ENCODE measurements at places on chromosomes 12 and 14.

DNA sequence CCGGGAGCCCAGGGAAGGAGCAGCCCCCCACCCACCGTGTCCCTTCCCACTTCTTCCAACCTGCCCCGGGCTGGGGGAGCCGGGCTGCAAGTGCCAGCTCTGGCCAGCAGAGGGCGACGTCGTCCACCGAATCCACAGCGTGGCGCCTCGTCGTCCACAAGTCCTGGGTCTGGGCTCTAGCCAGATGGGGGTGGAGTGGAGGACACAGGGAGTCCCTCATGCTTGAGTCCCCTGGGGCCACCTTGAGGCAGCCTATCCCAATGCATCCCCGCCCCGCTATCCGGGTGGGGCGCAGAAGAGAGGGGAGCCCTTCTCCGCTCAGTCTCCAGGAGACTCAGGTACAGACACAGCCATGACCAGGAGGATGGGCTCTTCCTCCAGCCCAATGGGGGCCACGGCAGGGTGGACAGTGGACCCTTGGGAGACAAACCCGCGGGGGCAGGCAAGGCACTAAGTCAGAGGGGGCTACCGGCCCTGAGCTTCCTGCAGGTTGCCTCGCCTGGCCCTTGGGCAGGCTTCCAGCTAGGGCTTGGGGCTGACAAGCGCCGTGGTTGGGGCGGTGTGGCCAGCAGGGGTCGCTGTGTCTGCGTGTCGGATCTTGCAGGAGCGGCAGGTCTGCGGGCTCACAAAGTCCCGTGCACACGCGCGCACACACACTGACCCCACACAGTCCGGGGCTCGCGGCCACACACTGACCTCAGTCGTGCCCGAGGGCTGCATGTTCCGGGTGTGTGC, 5.5 kb downstream of the AQP5 start:
- DNase-seq, result peak; percentile 88

DNA sequence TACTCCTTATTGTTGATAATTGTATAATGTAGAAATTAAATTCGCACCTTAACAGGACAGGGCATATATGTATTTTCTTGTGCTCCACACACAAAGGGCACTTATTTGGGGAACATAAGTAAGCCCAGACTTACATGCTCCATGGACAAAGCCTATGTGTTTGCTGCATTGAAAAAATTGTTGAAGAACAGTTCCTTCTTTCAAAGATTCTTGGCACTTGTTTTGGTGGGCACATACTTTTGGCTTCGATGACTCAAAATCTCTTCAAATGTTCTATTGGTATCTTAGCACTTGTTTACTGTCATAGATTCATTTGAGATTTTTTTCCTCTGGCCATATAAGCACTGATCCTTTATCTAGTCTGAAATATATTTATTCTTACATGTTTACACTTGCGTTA, 1.4 kb upstream of the MAP4K5 start:
- DNase-seq, result no peak

- DNase-seq, result no peak
Measured at GRCh38 chr12:113464452-113464775, 7.3 kb downstream of the LHX5 start.

GRCh38 chr12:85866986-85867776, 6.9 kb upstream of the NTS start:
- no peak for DNase-seq

DNA sequence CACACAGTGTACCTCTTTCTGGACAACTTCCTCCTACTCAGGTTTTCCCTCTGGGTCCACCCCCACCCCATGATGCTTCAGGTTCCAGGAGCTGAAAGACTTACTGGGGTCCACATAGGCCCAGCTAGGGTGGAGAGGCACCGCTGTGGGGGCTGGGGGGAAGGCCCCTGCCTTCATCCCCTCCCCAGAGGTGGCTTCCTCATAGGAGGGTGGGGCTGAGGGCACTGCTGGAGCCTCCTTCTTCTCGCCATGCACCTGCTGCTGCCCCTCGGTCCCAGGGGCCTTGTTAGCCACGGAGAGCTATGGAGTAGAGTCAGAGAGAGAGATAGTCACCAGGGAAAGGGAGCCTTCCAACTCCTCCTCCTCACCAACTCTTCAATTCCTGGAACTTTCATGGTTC, 2.7 kb downstream of the FAIM2 start:
- no peak for DNase-seq

- peak; percentile 90 for DNase-seq
Measured at GRCh38 chr12:118376089-118377020, at the start of gene SUDS3. Gene SUDS3, plus strand, starts transcription at chr12:118376555. Its CDS starts 137 bp downstream, at chr12:118376692.

GRCh38 chr14:105389976-105390848, 8.1 kb upstream of the TEX22 start:
- no peak for DNase-seq

- no peak for DNase-seq
Measured at GRCh38 chr12:43882578-43883178, 46.8 kb downstream of the TMEM117 start.

- no peak for DNase-seq
Measured at GRCh38 chr12:106239241-106239950, 8.4 kb downstream of the CKAP4 start.

DNA sequence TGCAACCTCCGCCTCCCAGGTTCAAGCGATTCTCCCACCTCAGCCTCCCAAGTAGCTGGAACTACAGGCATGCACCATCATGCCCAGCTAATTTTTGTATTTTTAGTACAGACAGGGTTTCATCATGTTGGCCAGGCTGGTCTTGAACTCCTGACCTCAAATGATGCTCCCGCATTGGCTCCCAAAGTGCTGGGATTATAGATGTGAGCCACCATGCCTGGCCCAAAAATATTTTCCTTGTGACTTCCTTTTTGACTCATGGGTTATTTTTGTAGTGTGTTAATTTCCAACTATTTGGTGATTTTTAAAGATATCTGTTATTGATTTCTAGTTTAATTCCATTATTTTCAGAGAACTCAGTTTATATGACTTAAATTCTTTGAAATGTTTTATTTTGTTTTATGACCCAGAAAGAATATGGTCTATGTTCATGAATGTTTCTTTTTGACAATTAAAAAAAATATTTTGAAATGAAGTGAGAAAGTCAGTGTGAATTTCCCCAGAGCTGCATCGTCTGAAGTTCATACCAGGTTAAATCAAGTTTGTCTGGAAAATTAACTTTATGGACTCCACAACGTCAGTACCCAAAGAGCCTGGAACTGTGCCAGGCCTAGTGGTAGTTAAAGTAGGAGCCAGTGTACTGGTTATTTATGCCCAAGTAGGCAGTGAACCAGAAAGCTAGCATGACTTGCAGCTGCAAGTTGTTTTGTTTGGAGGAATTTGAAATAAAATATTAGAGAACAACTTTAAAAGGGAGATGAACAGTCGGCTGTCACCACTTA, 2.8 kb upstream of the CDKL1 start:
- no peak for DNase-seq

GRCh38 chr14:102316338-102316742, 3.2 kb upstream of the ZNF839 start:
- no peak for DNase-seq

GRCh38 chr14:64060648-64061096, 207.9 kb downstream of the SYNE2 start:
- DNase-seq, result no peak

- DNase-seq, result no peak
Measured at GRCh38 chr12:49026678-49027480, 8.3 kb upstream of the PRKAG1 start.

DNA sequence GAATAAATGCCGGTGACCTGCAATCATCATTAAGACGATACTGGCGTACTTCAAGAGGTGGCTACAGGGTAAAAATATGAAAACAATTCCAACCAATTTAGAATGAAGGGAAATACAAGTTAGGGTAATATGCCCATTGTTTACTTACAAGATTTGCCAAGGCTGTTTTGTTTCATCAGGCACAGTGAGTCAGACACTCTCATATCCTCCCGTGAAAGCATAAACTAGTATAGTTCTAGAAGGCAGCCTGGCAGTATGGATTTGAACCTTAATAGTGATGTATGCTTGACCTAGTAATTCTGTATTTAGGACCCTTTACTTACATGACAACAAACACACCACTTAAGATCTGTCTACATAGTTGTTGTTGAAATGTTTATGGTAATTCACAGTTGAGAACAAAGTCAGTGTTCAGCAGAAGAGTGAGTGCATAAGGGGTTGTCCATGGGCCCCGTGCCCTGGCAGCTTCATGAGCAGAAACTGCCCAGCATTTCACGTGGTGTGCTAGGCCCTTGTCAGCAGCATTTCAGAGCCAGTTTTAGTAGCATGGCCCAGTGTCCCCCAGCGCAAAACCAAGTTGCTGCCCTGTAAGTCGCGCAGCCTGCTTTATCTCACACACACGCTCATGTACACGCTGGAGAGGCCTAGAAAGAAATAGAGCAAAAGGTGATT, 80.8 kb downstream of the EP400 start:
- DNase-seq, result no peak

DNA sequence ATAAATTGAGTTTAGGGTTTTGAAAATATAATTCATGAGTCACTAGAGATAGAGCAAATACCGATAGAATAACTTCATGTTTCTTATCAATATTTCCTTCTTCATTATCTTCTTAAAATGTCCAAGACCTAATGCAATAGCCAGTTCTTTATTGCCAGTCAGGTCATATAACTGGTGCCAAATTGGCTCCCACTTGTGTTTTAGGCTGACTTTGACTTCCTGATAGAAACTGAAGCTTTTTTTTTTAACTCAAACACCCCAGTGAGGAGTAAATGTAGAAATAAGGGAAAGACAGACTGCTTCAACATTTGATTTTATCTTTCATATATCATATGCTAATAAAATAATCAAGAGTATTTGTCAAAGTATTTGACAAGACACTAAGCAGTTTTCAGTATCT, 80.7 kb downstream of the ARMH4 start:
- no peak for DNase-seq

DNA sequence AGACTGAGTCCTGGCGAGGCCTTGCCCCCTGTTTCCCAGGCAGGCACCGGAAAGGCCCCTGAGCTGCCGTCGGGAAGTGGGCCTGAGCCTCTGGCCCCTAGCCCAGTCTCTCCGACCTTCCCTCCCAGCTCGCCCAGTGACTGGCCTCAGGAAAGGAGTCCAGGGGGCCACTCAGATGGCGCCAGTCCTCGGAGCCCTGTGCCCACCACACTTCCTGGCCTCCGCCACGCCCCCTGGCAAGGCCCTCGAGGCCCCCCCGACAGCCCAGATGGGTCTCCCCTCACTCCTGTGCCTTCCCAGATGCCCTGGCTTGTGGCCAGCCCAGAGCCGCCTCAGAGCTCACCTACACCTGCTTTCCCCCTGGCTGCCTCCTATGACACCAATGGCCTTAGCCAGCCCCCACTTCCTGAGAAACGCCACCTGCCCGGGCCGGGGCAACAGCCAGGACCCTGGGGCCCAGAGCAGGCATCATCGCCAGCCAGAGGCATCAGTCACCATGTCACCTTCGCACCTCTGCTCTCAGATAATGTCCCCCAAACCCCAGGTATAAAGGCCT, 10.9 kb downstream of the TNS2 start:
- no peak for DNase-seq

DNA sequence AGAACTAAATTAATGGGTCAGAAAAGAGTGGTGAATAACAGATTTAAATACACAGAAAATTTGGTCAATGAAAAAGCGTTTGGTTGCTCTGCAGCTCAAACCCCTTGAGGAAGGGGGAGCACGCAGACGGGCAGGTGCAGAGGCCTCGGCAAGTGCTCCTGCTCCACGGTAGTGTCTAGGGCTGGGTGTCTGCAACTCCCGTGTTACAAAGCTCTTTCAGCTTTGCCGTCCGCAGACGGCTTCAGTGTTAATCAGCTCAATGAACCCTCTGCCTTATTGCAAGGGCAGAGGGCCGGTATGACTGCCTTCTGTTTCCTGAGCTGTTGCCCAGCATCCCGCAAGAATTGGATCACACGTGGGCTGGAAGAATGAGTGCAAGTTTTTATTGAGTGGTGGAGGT, 125.7 kb upstream of the TRHDE start:
- no peak for DNase-seq

GRCh38 chr12:104163631-104164030, 25.6 kb upstream of the NFYB start:
- no peak for DNase-seq

DNA sequence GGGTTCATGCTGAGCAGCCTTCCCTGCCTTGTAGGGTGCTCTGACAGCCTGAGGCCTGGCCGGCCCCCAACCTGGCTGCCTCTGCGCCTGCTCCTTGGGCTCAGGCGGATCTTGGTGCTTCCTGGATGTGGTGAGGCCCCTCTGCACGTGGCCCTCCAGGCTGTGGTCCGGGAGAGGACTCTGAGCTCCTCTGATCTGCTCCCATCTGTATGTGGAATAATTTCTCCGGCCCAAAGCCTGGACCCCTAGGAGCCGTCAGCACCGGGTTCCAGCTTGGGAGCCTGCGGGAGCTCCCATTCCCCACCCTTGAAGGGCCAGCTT, 21.3 kb upstream of the EIF2B2 start:
- DNase-seq, result no peak

DNA sequence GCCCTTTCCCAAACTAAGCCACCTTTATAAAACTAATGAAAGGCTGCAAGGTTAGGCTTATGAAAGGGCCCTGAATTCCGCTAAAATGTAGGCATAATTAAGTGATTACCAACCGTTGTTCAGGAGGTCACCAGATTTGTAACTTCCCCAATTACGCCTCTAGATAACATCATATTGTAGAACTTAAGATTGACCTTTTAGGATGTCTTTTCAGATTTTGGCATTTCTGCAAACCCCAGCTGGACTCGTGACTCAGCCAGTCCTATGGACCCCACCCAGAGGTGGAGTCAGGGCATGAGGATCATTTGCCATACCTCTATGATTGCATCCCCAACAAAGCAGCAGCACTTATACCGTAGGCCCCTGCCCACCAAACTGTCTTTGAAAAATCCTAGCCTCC, 3.7 kb upstream of the LPCAT3 start:
- DNase-seq, result no peak

GRCh38 chr14:79246173-79246572, 965.1 kb downstream of the DIO2 start:
- no peak for DNase-seq

GRCh38 chr12:6226679-6227051, 26.5 kb downstream of the CD9 start:
- DNase-seq, result no peak

DNA sequence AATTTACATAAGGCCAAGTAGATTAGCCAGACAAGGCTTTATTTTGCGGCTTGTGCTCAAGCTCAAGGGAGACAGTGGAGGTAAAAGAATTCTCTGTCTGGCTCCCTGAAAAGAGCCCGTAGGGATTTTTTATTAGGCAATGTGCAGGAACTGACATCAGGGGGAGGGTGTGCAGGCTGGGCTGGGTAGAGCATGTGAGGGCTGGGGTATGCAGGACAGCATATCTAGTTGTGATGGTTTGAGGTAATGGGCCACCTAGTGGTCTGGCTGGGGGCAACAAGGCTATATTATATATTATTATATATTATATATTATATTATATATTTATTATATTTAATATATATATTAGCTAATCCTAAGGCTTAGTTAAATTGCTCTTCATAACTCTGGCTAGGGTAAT, 102.1 kb downstream of the TMEM117 start:
- DNase-seq, result no peak

GRCh38 chr12:94309373-94309772, 150.3 kb downstream of the CEP83 start:
- no peak for DNase-seq

- DNase-seq, result no peak
Measured at GRCh38 chr12:47205532-47206449, 126.0 kb upstream of the AMIGO2 start.

Measured in stimulated activated CD4-positive, alpha-beta T cell treated with anti-CD3 and anti-CD28 coated beads, Interleukin-1b, Interleukin-23, amount 100 ng/mL, for 24 hours (primary cell).